ENCODE measurements at places on chromosomes 4 and X.

GRCh38 chrX:69318651-69319340 lies 153.5 kb upstream of the PJA1 start:
- DNase-seq = no peak

DNA sequence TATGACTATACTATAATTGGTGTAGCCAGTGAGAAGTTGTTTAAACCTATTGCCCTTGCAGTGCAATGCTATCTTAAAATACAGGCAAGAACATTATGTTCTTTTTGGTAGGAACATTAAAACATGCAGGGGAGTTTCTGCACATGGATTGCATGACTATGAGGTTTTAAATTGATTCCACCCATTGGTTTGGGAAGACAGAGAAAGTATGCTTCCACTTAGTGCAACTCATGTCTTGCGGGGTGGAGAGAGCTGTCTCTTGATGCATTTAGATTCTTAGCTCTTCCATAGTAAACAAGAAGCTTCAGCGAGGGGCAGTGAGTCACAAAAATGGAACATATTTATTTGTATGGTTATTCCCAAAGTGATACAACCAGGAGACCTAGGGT lies 39.5 kb upstream of the RASL11B start:
- no peak for DNase-seq

- no peak for DNase-seq
Observed at GRCh38 chr4:10128761-10129160, 12.2 kb upstream of the WDR1 start.

- no peak for DNase-seq
Observed at GRCh38 chrX:24100713-24101112, 46.0 kb downstream of the EIF2S3 start.

GRCh38 chrX:103607364-103608305 lies at the start of gene TCEAL3:
Gene TCEAL3 (plus strand): TSS chrX:103607963. CDS start chrX:103609065, 1,102 bp downstream.
- peak; percentile 35 for DNase-seq

Measured in NCI-H774 (cell line).